ENCODE measurements at places on chromosomes 4 and X.

GRCh38 chr4:22850630-22851029 is 157.9 kb downstream of the GBA3 start:
- no peak for ATAC-seq

GRCh38 chr4:87632469-87632868 is 17.6 kb upstream of the DMP1 start:
- no peak for ATAC-seq

GRCh38 chr4:160877087-160877790 is 1286.6 kb downstream of the FSTL5 start:
- no peak for ATAC-seq

- no peak for ATAC-seq
Measured at GRCh38 chr4:7285244-7286094, 93.1 kb downstream of the SORCS2 start.

DNA sequence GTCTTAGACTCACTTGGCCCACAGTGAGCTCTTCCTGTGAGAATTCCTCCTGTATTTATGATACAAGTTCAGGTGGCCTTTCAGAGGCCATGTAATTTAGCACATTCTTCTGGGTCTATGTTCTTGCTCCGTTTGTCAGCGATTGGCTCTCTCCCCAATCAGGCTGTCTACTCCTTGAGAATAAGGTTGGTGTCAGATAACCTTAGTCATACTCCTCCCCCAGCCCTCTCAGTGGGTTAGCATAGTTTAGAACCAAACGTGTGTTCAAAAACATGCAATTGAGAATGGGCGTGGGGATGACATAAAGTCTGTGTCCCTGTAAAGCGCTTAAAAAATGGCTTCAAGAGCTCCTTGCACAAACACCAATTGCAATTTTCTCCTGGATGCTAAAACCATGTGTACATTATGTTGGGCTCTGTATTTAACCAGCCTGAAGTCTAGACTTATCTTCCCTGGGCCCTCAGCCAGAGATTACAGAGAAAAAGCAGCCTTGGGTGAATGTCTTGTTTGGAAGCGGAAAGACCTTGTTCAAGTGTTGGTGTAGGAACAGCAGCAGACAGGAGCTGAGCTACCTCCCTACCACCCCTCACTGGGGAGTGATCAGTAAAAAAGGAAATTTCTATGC is 9.9 kb upstream of the CT47C1 start:
- no peak for ATAC-seq

DNA sequence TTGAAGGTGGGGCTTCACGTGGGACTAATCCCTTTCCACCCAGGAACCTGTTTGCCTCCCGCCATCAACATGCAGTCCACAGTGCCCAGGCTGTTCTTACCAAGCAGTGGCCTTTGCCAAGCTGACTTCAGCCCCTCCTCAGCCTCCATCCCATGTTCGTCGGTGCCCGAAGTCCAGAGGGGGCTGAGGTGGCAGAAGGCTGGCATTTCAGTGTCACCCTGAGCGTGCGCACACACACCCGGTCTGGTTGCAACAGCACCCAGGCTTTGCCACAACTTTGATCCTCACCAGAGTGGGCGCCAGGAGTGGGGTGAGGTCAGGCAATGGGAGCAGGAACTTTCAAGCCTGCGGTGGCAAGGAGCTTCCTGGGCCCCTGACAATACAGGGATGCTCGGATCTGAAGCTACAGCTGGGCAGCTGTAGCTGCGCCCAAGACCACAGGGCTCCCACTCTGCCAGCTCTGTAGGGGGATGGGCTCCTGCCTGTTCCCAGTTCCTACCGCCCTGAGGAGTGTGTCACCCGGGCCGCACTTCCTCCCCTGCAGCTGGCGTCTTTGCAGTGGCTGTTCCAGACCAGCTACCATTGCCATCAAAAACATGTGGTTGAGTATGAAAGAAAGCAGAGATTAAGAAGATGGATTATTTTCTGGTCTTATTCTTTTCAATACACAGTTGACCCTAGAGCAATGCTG is 428.0 kb downstream of the EPHA5 start:
- ATAC-seq: no peak

DNA sequence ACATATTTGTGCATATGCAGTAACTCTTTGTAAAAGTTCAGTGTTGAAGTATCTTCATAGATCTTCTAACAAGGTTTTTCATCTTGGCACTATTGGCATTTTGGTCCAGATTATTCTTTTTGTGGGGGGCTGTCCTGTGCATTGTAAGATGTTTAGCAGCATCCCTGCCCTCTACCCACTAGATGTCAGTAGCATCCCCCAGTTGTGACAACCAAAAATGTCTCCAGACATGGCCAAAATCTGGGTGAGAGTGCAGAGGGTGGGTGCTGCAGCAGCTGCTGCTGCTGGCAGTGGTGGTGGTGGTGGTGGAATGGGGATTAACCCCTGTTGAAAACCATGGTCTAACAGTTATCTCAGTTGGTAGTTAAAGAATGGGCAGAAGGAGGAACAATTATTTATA is 370.0 kb downstream of the GPAT3 start:
- no peak for ATAC-seq

DNA sequence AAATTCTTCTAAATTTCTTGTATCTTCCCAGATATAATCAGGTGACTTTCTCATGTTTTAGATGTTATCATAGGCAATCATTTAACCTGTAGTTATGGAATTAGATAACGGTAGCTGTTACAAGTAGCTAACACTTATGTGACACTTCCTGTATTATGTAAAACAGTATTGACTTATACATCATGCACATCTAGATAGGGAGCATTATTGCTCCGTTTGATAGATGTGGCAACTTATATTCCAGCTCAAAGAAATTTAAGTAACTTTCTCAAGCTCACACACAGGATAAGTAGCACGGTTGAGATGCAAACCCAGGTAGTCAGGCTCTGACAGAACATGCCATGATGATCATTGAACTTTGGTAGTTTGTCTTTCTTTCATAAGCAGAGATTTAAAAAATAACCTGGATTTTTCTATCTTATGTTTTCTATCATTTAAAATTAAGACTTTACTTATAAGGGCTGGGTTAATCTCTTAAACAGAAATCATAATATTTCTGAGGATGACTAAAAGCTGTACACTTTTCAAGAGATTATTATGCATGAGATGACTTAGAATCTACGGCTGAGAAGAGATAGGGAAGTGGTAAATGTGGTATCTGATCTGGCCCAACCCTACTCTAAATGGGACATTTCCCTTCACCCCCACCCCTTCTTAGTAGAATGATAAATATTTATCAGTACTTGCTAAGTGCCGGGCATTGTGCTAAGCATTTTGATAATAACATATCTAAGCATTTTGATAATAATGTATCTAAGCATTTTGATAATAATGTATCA is 69.1 kb upstream of the HPGD start:
- ATAC-seq: no peak

DNA sequence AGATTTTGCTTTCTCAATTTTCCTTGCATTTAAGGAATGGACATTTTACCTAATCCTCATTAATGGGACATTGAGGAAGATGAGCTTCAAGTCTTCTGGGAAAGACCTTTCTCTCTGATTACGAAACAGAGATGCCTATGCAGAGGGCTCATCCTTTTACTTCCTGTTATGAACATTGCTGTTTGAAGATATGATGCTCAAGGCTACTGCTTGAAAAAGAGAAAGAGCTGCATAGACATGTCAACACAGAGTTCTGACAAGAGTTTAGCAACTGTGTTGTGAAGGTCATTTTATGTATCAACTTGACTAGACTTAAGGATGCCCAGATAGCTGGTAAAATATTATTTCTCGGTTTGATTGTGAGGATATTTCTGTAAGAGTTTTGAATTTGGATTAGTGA is 13.8 kb upstream of the GNPDA2 start:
- ATAC-seq: no peak

DNA sequence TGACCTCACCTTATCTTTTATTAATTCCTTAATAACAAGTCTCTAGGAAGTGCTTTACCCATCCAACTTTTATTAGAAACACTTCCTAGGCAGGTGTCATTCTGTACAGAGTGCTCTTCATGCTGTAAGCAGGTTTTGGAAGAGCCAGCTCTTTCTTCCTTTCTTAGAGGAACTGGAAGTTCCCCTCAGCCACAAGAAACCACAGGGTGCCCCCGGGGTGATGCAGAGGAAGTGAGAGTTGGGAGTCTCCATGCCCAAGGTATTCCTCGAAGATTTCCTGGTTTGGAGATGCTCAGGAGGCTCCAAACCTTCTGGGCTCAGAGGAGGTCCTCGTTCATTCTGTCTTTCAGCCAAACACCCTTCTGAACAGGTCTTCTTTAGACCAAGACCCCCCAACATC is 83.8 kb downstream of the EGF start:
- ATAC-seq: no peak

- no peak for ATAC-seq
Measured at GRCh38 chr4:158826057-158826456, 57.2 kb downstream of the FNIP2 start.

DNA sequence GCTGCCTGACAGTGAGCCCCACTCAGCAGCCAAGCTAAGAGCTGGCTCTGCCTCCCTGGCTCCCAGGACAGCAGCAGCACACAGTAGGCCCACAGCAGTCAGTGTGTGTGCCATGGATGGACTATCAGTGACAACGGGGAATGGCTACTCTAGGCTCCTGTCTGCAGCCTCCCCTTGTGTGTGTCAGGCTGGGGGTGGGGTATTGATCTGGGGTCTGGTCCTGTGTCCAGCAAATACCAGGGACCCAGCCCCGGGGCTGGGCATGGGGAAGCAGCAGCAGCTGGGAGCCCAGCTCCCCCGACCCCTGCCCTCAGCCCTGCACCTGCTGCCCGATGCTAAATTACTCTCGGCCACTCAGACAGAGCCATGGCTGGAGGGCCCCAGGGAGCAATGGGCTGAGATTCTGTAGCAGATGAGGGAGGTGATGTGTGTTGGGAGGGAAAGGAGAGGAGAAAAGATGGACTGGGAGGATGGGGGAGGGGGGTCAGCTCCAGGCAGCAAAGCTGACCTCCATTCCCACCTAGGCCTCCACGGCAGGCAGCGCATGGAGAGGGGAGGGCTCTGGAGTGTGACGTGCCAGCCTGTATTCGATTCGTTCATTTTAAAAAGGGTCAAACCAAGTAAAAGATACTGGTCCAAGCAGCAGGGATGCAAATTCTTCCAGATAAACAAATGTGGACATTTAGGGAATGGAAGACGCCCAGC is 61.3 kb upstream of the CRMP1 start:
- ATAC-seq: no peak

- ATAC-seq: no peak
Measured at GRCh38 chrX:18158963-18159362, 61.7 kb downstream of the BEND2 start.

DNA sequence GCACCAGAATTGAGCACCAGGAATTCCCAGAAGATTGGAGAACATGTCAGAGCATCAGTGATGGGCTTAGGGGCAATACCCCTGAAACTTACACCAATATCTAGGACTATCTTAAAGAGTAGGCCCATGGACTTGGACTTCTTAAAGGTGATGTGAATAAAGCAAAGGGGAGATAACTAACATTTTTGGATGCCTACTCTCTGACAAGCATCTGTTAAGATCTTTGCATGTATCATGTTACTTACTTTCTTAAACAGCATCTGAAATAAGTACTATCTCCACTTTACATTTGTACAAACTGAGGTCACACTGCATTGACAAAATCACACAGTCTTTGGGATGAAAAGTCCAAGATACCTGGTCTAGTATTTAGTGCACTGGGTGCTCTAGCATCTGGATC is 258.6 kb upstream of the ARSJ start:
- ATAC-seq: no peak

- no peak for ATAC-seq
Measured at GRCh38 chrX:21632027-21632426, 26.1 kb downstream of the KLHL34 start.

DNA sequence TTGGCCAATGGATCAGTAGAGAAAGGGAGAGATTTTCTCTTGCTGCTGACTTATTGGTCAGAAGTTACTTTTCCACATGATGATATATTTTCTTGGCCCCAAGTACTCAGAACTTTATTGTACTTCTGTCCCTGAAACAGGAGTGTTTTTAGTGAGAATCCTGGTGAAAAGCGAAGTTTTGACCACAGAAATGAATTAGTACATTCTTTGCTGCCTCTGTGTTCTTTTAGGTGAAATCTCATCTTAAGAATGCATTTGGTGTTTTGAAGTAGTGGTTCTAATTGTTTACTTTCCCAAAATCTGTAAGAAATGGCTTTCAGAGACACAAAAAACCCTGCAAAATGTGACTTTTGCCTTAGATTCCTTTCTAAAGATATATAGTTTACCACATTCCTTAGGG is 240.4 kb downstream of the FRMPD4 start:
- no peak for ATAC-seq

GRCh38 chrX:25096522-25097045 is 80.8 kb upstream of the ARX start:
- ATAC-seq: no peak

GRCh38 chrX:10133980-10134676 is 22.6 kb upstream of the CLCN4 start:
- ATAC-seq: no peak

DNA sequence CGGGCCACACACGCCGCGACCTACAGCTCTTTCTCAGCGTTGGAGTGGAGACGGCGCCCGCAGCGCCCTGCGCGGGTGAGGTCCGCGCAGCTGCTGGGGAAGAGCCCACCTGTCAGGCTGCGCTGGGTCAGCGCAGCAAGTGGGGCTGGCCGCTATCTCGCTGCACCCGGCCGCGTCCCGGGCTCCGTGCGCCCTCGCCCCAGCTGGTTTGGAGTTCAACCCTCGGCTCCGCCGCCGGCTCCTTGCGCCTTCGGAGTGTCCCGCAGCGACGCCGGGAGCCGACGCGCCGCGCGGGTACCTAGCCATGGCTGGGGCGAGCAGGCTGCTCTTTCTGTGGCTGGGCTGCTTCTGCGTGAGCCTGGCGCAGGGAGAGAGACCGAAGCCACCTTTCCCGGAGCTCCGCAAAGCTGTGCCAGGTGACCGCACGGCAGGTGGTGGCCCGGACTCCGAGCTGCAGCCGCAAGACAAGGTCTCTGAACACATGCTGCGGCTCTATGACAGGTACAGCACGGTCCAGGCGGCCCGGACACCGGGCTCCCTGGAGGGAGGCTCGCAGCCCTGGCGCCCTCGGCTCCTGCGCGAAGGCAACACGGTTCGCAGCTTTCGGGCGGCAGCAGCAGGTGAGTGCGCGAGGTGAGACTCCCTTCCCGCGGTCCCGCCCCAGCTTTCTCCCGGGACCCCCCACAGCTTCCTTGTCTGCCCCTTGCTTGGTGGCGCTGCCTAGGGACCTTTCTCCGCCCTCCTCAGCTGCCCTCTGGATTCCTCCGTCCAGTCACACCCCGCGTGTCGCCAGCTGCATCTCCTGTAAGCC is 678 bp downstream of the BMP3 start:
- ATAC-seq: peak; percentile 26

GRCh38 chr4:29829067-29829466 is 891.1 kb upstream of the PCDH7 start:
- ATAC-seq: no peak

All from esophagus mucosa (tissue), 1 donor.